CD4-positive, alpha-beta T cell treated with Interleukin-17A for 1 hour (primary cell): ENCODE measurements at places on chromosomes 5 and 9.

DNA sequence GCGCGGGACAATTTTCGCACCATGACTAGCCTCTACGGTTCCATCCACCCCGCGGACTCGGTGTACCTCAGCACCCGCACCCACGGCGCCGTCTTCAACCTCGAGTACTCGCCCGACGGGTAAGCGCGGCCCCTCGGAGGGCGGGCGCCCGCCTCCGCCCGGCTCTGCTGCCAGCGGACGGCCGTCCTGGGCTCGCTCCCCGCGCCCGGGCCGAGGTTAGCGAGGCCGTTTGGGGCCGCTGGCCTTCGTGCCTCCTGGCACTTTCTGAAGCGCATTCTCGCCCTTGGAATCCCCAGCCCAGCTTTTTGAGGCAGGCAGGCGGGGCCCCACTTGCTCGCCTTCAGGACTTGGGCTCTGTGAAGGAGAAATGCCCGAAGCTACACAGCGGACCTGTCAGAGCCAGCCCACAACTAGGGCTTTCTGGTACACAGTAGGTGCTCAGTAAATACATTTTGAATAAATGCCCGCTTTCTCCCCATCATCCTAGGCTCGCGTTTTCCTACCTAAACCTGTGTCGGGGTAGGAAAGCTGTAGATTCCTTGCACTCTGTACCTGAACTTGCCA is 772 bp downstream of the DCAF10 start:
- DNase-seq, result no peak

DNA sequence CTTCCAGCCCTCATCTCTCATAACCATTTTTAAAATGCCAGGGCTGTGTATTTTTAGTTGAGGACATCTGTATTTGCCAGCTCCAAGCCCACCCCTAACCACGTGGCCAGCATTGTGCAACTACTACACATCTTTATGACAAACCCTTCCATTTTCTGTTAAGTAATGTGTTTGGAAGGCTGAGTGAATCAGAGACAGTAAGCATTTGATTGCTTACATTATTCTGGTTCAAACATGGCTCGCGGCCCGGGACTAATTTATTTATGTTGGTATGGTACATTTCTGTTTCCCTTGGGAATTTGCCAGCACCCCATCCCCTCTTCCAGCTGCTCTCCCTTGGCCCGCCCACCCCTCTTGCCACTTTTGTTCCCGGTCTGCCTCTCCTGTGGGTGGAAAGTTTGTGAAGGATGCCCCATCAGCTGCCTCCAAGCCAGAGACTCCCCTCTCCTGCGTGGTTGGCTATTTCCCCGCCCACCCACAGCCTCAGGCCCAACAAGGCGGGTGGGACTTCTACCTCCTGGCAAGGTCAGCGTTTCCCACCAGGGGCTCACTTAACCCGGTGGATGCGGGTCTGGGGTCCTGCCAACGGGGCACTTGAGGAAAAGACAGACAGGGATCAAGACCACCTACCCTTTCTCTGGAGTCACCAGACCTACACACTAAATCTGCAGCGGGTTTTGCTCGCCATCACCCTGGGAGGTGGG is 162.2 kb downstream of the HSD17B3 start:
- no peak for DNase-seq

- no peak for DNase-seq
Observed at GRCh38 chr9:81665322-81665871, 23.9 kb downstream of the TLE1 start.

DNA sequence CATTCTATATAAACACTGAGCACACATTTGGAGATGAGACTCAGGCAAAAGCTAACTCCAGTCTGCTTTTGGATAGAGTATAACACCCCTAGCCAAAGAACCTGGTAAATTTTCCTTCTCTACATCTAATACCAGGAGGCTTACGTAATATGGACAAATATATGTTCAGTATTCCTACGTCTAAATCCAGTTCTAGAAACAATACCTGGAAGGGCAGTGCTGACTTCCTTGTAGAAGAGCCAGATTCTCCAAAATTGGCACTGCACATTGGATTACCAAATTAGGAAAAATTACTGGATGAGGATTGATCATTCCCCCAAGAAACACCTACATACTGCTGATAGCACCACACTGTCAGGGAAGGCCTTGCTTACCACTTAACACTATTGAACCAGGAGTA is 247.4 kb downstream of the SAXO1 start:
- no peak for DNase-seq
